Fibroblast of lung (primary cell): ENCODE measurements at places on chromosomes 3 and 15. TPM values are rescaled to one million over a fixed set of nuclear protein-coding genes. Genes with fewer than 3 reads are reported as not detected.
A peak's percentile ranks its signal among the peaks of the same experiment; 100 is the strongest.

DNA sequence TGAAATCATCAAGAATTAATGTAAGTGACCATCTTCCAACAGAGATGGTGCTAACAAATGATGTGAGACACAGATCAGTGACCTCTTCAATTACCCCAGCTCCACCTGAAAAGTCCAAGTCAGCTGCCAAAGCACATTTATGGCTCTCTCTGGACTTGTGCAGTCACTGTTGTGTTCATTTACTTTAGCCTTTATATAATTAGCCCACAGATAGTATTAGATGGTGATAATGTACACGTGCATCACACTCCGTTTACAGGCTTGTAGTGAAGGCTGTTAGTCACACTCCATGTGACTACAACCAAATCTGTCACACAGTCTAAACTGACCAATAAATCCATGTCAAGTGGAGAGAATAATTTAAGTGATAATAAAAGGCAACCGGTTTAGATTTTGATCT is 331.5 kb upstream of the IL12A start:
- DNase-seq: no peak

- DNase-seq: peak; percentile 68
Observed at GRCh38 chr3:132867956-132868355, 145.7 kb upstream of the NPHP3 start.

Gene ZPLD1
- total RNA-seq: 0.17 TPM in 1 of 2 replicates, not detected in the other

Gene COL8A1
- 24.7 and 85.4 TPM in 2 replicates for total RNA-seq
